ENCODE measurements at places on chromosomes 3 and 15. TPM values are rescaled to one million over a fixed set of nuclear protein-coding genes. Genes with fewer than 3 reads are reported as not detected.

ZBBX gene
- total RNA-seq: 15.2 TPM

CYP8B1 gene
- total RNA-seq: not detected

MFAP1 gene
- total RNA-seq: 21.0 TPM

GRCh38 chr3:28912120-28912885 lies 368.6 kb upstream of the RBMS3 start:
- H3K36me3 ChIP-seq: no peaks in the 10 kb centered on the region
- no peak for DNase-seq
- H3K4me1 ChIP-seq: peaks cover 25% of the 10 kb centered on the region
- peak overlapping the region; percentile 9 for H3K4me3 ChIP-seq

GRCh38 chr3:81437683-81438082 lies 323.8 kb downstream of the GBE1 start:
- DNase-seq: no peak
- H3K4me1 ChIP-seq: no peaks in the 10 kb centered on the region
- no peak overlapping the region for H3K4me3 ChIP-seq
- no peaks in the 10 kb centered on the region for H3K27me3 ChIP-seq

DNA sequence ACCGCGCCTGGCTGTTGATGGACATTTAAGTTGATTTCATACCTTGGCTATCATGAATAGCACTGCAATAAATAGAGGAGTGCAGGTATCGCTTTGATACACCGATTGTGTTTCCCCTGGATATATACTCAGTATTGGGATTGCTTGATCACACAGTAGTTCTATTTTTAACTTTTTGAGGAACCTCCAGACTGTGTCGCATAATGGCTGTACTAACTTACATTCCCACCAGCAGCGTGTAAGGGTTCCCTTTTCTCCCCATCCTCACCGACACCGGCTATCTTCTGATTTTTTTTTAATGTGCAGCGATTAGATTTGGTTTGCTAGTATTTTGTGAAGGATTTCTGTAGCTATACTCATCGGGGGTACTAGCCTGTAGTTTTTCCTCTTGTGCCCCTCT lies 16.0 kb downstream of the RUBCN start:
- DNase-seq: no peak
- no peak overlapping the region for H3K27ac ChIP-seq
- H3K4me3 ChIP-seq: no peak overlapping the region
- H3K36me3 ChIP-seq: peaks cover 13% of the 10 kb centered on the region
- H3K27me3 ChIP-seq: no peaks in the 10 kb centered on the region

GRCh38 chr15:84834969-84835368 lies 17.8 kb downstream of the ALPK3 start:
- no peak overlapping the region for H3K27ac ChIP-seq
- H3K36me3 ChIP-seq: no peaks in the 10 kb centered on the region
- DNase-seq: no peak

GRCh38 chr3:115077501-115078250 lies 69.4 kb downstream of the ZBTB20 start:
- H3K36me3 ChIP-seq: no peaks in the 10 kb centered on the region
- H3K4me3 ChIP-seq: no peak overlapping the region
- H3K27me3 ChIP-seq: no peaks in the 10 kb centered on the region
- DNase-seq: no peak
- H3K27ac ChIP-seq: no peak overlapping the region
- no peaks in the 10 kb centered on the region for H3K4me1 ChIP-seq

DNA sequence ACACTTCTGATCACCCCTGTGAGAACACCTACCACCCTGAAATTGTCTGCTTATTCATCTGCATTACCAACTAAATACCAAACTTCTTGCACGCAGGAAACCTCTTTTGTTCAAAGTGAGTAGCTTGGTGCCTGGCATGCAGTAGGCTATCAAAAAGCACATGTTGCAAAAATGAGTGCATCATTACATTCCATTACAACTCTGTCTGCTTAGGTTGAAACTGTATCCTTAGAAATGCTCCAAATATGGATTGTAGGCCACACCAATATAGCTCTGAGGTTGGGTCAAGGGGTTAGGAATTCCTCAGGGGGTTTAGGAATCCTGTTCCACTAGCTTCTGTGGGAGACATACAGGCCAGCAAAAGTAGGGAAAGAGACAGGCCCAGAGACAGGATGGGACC lies 107.2 kb downstream of the THRB start:
- H3K36me3 ChIP-seq: no peaks in the 10 kb centered on the region
- no peaks in the 10 kb centered on the region for H3K27me3 ChIP-seq
- no peak overlapping the region for H3K27ac ChIP-seq
- H3K4me3 ChIP-seq: no peak overlapping the region
- H3K4me1 ChIP-seq: peaks cover 8% of the 10 kb centered on the region
- DNase-seq: no peak

DNA sequence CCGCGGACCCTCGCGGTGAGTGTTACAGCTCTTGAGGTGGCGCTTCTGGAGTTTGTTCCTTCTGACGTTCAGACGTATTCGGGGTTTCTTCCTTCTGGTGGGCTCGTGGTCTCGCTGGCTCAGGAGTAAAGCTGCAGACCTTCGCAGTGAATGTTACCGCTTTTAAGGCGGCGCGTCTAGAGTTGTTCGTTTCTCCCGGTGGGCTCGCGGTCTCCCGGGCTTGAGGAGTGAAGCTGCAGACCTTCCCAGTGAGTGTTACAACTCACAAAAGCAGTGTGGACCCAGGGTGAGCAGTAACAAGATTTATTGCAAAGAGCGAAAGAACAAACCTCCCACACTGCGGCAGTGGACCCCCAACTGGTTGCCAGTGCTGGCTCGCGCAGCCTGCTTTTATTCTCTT lies 177.1 kb downstream of the UACA start:
- no peaks in the 10 kb centered on the region for H3K4me1 ChIP-seq
- H3K27ac ChIP-seq: no peak overlapping the region
- no peak overlapping the region for H3K4me3 ChIP-seq
- no peak for DNase-seq
- H3K27me3 ChIP-seq: peaks cover 16% of the 10 kb centered on the region

DNA sequence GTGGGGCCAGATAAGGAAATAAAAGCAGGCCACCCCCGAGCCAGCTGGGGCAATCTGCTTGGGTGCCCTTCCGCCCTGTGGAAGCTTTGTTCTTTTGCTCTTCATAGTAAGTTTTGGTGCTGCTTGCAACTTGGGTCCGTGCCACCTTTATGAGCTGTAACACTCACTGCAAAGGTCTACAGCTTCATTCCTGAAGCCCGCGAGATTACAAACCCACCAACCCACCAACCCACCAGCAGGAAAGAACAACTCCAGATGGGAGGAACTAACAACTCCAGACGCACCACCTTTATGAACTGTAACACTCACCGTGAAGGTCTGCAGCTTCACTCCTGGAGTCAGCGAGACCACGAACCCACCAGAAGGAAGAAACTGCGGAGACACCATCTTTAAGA lies 84.2 kb upstream of the ARRDC4 start:
- no peak overlapping the region for H3K27ac ChIP-seq
- no peaks in the 10 kb centered on the region for H3K4me1 ChIP-seq
- H3K27me3 ChIP-seq: peaks cover 6% of the 10 kb centered on the region
- no peak overlapping the region for H3K4me3 ChIP-seq
- no peak for DNase-seq

- DNase-seq: peak; percentile 58
- no peaks in the 10 kb centered on the region for H3K27me3 ChIP-seq
- no peaks in the 10 kb centered on the region for H3K36me3 ChIP-seq
- H3K4me1 ChIP-seq: peaks cover 23% of the 10 kb centered on the region
- no peak overlapping the region for H3K4me3 ChIP-seq
- peak overlapping the region; percentile 56 for H3K27ac ChIP-seq
Observed at GRCh38 chr15:57611938-57612337, 20.2 kb downstream of the MYZAP start.
